Bronchial smooth muscle cell (primary cell): ENCODE measurements at places on chromosomes 4 and X. TPM values are rescaled to one million over a fixed set of nuclear protein-coding genes. Genes with fewer than 3 reads are reported as not detected.

Gene GPAT3
- 13.9 and 22.4 TPM in 2 replicates for total RNA-seq

Gene USP38
- 9.5 and 10.5 TPM in 2 replicates for total RNA-seq

Gene ADH6
- not detected in 2 replicates for total RNA-seq

Gene HSFX4
- total RNA-seq: not detected in 2 replicates

Gene AKAP14
- total RNA-seq: not detected in 2 replicates

Gene ASMT
- 0.09 TPM in 1 of 2 replicates, not detected in the other for total RNA-seq

Gene ESX1
- not detected in 2 replicates for total RNA-seq

Gene CENPI
- 2.2 and 4.7 TPM in 2 replicates for total RNA-seq

Gene S100G
- not detected in 2 replicates for total RNA-seq

Gene IL13RA2
- total RNA-seq: 51.9 and 56.7 TPM in 2 replicates
